Suprapubic skin (tissue), 4 donors: ENCODE measurements at places on chromosomes 16 and 17. TPM values are rescaled to one million over a fixed set of nuclear protein-coding genes. Genes with fewer than 3 reads are reported as not detected.
A peak's percentile ranks its signal among the peaks of the same experiment; 100 is the strongest.

- DNase-seq = no peak
Observed at GRCh38 chr17:1123921-1124715, 55.7 kb downstream of the ABR start.

The SLC6A2 gene
- 24.8 TPM for total RNA-seq

- no peak for DNase-seq
Observed at GRCh38 chr16:14026572-14027285, 44.4 kb upstream of the MRTFB start.

- no peak for DNase-seq
Observed at GRCh38 chr16:50709061-50709684, 15.8 kb downstream of the NOD2 start.

DNA sequence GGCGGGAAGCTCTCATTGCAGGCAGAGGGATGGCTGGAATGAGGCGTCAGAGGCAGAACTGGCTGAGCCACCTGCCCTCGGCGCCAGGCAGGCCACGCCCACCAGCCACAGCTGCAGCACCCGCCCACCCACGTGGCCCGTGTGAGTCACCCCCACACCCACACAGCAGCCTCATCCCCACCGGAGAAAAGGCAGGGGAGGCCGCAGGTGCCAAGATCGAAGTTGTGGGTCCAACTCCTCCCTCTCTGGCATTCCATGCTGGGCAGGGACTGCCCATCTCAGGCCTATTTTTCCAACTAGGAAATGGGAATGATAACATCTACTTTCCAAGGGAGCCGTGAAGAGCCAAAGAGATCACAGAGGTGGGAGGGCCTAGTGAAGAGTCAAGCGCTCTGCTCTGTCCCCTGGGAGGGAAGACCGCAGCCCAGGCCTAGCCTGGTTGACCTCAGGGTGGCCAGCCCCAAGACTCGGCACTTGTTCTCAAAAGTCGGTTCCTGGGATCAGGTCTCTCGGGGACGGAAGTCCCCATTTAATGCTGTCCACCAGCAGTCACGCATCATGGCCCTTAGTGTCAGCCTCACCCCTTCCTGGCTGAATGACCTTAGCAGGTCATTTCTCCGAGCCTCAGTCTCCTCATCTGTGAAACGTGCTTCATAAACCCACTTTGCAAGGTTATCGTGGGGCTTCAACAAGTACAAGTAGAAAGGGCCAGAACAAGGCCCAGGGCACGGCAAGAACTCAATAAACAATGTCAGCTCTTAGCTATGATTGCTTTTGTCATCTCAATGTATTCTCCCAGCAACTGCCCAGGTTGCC is at the start of gene TRPV3:
TSS of gene TRPV3 (minus strand) at position 45 of the 816 bp plus-strand sequence. CDS start 2,962 bp downstream, outside the sequence.
- DNase-seq = no peak

GRCh38 chr17:42508426-42509165 is 27.4 kb upstream of the NAGLU start:
- DNase-seq = no peak

The MYH2 gene
- total RNA-seq = not detected

DNA sequence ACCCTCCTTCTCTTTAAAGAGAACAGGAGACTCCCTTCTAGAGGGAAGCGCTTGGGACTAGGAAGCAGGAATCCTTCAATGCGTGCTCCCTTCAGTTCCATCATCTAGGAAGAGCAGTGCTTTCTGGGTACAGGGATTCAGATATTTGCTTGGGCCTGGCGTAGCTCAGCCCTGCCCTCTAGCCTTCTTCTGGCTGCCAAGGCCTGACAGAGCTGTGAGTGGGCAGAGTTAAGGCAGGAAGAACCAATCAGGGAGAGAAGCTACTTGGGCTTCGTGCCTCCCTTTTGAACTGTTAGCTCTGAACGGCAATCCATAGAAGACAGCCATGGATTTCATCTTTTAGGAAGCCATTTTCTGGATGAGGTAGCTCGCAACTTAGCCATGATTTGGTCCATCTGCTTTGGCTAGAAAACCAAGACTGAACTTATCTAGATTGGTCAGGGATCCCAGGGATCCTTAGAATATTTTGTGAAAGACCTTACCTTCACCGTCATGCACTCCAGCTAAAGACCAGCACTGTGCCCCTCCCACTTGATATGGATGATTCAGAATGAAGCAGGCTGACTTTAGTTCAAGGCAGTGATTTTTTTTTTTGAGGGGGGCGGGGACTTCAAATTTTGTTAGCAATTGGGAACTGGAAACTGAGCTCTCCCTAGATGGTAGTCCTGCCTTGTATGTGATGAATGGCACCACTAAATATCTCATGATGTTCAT is 2.5 kb upstream of the CORO6 start:
- DNase-seq = no peak

- DNase-seq = no peak
Observed at GRCh38 chr16:52552643-52553042, 5.7 kb upstream of the TOX3 start.

- DNase-seq = no peak
Observed at GRCh38 chr17:550041-550398, 164.6 kb downstream of the VPS53 start.

DNA sequence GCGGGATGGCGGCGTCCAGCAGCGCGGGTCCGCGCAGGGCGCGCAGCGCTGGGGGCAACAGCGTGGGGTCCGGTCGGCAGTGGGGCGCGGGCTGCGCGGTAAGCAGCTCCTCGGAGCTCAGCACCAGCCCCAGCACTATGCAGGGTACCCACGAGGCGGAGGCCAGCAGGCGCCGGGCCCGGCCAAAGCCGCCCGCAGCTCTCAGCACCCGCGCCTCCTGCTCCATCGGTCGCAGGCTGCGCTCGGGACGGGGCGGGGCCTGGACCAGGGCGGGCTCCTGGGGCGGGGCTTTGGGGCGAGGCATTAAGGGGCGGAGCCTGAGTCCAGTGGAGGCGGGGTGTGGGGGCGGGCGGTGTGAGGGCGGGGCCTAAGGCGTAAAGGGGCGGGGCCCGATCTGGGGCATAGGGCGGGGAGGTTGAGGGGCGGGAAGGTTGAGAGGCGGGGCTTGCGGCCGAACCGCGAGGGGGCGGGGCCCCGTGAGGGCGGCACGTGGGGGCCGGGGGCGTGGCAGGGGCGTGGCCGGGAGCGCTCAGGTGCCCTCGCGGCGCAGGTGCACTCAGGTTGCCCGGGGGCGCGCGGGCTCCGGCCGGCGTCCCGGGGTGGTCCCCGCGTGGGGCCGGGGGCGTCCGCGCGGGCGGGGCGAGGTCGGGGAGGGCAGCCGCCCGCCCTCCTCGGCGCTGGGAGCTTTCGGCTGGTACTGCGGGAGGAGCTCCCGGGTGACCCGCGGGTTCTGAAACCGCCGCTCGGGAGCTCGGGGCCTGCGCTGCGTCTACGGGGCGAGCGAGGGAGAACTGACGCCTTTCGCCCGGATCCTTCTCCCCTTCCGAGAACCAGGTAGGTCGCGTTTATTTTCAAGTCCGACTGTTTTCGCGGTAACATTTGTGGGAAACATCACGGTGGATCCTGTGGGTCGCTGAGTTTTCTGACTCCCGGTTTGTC is 1.4 kb upstream of the SLC22A31 start:
- DNase-seq = peak; percentile 82

DNA sequence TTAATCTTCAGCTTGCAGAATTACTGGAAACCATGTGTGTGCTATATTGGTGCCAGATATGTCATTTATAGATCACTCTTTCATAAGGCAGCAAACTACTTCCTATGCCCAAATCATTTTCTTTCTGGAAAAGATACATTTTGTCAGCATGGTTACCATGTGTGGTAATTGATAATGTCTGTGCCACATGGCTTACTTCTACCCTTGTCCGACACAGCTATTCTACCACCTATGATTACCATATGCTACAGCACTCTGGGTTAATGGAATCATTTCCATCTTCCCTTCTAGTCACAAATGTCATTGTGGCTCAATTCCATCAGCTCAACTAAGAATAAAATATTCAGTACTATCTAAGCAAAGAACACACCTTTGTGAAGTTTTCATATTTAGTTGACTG is 8.0 kb upstream of the PPM1E start:
- DNase-seq = no peak

The OR1A1 gene
- total RNA-seq = not detected
